AG10803 (cell line): ENCODE measurements at places on chromosomes 6 and 20.

- DNase-seq = no peak
Measured at GRCh38 chr6:131803007-131803769, 4.6 kb upstream of the ENPP1 start.

DNA sequence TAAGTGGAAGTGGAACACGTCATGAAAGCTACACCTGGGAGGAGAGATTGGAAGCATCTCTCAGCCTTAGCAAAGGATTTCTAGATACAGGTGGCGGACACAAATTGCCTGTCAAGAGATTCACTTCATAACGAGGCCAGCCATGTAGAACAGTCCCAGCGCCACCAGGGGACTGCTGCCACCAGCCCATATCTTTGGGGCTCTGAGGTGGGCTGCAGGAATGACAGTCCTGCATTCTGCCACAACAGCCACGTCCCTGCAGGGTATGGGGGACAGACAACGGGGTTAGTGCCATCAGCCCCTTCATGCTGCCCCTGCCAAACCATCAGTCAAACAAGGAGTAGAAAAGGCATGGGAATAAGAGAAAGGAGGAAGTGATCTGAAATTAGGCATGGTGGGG, 81.2 kb upstream of the SASH1 start:
- no peak for DNase-seq

- no peak for DNase-seq
Measured at GRCh38 chr6:111256646-111257045, 169.3 kb downstream of the SLC16A10 start.

- no peak for DNase-seq
Measured at GRCh38 chr6:17621003-17621402, 20.9 kb downstream of the FAM8A1 start.

GRCh38 chr6:125480146-125480545, 178.4 kb upstream of the HDDC2 start:
- DNase-seq = no peak
